Coronary artery (tissue), 2 donors: ENCODE measurements at places on chromosomes 3 and 15.

- DNase-seq = no peak
These were observed 61.2 kb downstream of the PEAK1 start for GRCh38 chr15:77358545-77359240.

DNA sequence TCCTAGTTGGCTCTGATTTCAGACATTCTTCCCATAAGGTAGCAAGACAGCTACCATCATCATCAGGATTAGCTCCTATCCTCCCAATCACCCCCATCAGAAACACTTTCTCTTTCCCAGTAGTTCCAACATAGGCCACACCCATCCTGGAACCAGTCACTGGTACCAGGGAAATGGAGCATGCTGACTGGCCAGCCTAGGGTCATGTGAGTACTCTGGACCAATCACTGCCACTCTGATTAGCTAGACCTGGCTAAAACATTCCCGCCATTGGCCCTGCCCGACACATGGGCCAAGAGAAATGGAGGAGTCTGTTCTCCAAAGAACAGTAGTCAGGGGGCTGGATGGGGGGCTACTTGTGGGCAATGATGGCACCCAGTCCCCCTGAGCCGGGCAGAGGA is 12.4 kb downstream of the EFCC1 start:
- no peak for DNase-seq

- DNase-seq = no peak
These were observed 82.3 kb upstream of the NPHP3 start for GRCh38 chr3:132804498-132804897.

GRCh38 chr3:140922634-140923033 is 19.0 kb upstream of the SLC25A36 start:
- no peak for DNase-seq

GRCh38 chr3:41234823-41235721 is 35.8 kb downstream of the CTNNB1 start:
- DNase-seq = no peak

GRCh38 chr15:60936186-60936585 is 292.9 kb downstream of the RORA start:
- DNase-seq = no peak

DNA sequence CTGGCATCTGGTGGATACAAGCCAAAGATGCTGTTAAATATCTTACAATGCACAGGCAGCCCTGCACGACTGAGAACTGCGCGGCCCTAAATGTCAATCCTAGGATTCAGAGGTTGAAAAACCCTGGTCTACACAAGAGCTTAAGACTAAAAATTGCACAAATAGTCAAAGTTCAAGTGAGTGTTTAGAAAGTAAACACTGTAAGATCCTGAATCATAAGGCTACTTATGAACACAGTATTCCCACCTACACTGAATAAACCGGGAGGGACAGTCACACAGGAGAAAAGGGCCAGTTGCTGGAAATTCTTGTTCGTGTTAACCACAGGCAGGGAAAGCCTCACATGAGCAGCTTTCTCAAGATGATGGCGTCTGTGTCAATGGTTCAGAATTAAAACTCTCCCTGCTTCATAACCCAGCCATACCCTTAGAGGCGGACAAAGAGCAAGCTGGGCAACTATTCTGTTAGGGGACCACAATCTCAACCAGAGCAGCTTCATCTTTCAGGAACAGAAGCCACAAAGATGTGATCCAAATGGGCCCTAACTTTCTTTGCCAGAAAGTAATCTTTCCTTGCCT is 37.7 kb downstream of the LRIG1 start:
- DNase-seq = no peak

- DNase-seq = no peak
These were observed 297.2 kb upstream of the C2CD4B start for GRCh38 chr15:62462268-62462667.

DNA sequence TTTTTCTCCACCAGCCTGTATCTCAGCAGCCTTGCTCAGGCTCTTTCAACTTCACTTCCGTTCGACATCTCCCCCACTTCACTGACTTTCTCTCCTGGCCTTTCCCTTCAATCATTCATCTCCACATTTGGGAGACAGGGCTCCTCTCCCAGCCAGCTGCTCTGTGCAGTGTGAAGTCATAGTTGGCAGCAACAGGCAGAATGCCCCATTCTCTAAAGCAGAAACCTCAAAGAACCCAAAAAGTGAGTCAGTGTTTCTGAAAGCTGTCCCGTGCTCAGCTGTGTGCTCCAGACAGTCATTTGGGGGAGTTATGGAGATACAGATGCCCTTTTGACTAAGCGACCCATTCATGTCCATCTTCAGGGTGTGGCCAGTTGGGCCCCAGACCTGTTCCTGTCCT is 54.3 kb downstream of the NTRK3 start:
- no peak for DNase-seq

- no peak for DNase-seq
These were observed 773.8 kb downstream of the MECOM start for GRCh38 chr3:168889666-168890065.
